ENCODE measurements at places on chromosomes 11 and 22.
A peak's percentile ranks its signal among the peaks of the same experiment; 100 is the strongest.

DNA sequence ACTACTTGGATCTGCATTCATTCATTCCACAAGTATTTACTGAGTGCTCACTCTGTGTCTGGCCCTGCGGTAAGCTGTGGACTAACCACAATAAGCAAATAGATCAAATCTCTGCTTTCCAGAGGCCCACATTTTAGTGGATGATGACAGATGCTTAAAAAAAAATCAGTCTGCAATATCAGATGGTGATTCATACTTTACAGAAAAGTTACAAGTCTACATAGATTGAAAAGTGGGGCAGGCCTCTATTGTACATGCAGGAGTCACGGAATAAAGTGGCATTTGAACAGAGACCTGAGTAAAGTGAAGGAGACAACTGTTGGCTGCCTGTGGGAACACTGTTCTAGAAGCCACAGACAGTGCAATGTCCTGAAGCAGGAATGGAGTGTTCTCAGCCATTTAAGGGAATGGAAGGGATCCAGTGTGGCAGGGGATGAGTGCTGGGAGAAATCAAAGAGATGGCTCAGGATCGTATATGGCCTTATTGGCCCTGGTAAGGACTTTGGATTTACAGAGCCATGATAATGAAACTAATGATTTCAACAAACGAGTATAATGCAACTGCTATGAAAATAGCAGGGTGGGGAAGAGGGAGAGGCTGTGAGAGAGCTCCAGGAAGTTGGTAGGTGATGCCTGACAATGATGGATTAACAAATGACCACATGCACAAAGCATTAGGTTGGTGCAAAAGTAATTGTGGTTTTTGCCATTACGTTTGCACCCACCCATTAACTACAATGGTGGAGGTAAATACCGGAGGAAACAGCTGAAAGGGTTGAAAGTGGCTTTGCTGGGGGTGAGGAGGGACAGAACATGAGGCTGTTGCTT, 31.1 kb downstream of the TMEM45B start:
- DNase-seq: no peak

DNA sequence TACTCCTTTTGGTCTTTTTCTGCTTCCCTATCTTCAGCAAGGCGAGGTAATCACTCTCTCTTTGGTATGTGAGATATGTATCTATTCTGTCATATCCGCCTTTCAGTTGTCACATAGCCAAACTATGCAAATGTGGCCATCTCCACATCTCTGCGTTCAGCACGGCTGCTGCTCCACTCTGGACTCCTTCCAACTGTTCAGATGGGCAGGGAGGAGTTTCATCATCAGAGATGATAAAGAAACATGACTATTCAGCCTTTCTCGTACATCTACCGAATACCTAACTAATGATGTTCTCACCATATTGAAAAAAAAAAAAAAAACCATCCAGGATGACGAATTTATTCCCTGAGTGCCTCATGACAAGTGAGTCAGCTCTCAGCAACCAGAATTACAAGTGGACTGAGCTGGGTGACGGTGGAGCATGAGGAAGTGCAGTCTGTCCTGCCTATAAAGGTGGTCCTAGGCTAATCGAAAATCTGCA, 899.6 kb downstream of the OPCML start:
- DNase-seq: no peak

GRCh38 chr11:66498506-66498905, 11.9 kb upstream of the BBS1 start:
- DNase-seq: no peak

DNA sequence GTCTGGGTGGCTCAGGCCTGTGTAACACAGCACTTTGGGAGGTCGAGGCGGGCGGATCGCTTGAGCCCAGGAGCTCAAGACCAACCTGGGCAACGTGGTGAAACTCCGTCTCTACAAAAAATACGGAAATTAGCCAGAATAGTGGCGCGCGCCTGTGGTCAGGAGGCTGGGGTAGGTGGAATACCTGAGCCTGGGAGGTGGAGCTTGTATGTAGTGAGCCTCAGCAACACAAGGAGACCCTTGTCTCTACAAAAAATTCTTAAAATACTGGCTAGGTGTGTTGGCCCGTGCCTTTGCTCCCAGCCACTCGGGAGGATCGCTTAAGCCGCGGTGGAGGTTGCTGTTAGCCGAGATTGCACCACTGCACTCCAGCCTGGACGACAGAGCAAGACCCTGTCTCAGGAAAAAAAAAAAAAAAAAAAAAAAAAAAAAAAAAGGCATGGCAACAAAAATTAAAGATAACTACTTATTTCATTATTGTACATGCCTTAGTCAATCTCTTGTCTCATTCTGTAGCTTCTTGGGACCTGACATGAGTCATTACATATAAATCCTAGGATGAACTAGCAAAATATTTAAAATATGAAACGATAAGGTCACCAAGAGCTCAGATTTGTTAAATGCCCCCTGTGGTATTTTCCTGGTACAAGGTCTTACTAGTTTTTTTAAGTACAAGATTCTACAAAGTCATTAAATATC, 1.1 kb downstream of the TAF1D start:
- no peak for DNase-seq

GRCh38 chr11:61516675-61517572, 8.4 kb downstream of the LRRC10B start:
- no peak for DNase-seq

GRCh38 chr22:25235547-25236290, 16.3 kb downstream of the CRYBB2 start:
- DNase-seq: peak; percentile 79

DNA sequence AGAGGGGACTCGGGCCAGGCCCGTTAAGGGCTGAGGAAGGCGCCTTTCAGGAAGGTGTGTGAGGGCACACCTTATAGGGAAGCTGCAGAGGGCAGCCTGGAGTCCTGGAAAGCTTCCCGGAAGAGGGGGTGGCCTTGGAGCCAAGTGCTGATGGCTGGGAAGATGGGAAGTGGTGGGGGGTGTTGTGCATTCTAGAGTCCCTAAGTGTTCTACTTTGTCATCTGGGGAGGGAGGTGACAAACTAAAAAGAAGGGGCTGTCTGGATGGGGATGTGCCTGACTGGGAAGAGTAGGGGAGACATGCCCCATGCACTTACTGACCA, 6.8 kb downstream of the ZDHHC8 start:
- DNase-seq: no peak

GRCh38 chr11:7905961-7906429, 25.1 kb downstream of the OR10A6 start:
- peak; percentile 28 for DNase-seq

DNA sequence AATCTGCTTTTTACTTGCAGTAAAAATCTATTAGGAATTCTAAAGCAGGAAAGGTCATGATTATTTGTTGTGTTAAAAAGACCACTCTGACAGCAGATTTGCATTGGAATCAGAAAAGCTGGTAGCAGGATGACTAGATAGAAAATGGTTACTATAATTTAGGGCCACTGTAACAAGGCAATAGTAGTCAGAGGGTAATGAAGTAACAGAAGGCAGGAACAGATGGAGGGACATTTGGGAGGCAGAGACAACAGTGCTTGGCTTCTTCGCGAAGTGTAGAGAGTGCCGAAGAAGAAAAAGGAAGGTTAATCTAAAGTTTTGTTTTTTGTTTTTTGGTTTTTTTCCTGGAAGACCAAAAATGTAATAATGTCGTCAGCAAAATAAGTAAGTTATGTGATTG, 129.8 kb upstream of the SLC5A12 start:
- DNase-seq: no peak

- DNase-seq: no peak
Measured at GRCh38 chr11:94958121-94958696, 15.1 kb downstream of the CWC15 start.

- no peak for DNase-seq
Measured at GRCh38 chr22:24871611-24872205, 65.7 kb downstream of the SGSM1 start.

GRCh38 chr11:47987310-47987709, 7.0 kb downstream of the PTPRJ start:
- no peak for DNase-seq

GRCh38 chr11:23723861-23724260, 773.0 kb upstream of the LUZP2 start:
- no peak for DNase-seq

DNA sequence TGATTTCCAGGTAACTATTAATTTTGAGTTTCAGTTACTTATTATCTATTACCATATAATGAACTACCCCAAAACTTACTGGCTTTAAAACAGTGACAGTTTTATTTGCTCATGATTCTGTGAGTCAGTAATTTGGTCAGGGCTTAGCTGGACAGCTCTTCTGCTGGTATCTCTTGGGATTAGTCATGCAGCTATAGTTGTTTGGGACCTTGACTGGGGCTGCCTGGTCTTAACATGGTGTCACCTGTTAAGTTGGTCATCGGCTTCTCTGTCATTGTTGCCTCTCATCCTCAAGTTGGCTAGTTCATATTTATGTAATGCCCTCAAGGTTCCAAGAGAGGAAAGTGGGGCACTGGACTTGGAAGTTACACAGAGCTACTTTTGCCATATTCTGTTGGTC, 177.5 kb downstream of the TMEM135 start:
- no peak for DNase-seq

DNA sequence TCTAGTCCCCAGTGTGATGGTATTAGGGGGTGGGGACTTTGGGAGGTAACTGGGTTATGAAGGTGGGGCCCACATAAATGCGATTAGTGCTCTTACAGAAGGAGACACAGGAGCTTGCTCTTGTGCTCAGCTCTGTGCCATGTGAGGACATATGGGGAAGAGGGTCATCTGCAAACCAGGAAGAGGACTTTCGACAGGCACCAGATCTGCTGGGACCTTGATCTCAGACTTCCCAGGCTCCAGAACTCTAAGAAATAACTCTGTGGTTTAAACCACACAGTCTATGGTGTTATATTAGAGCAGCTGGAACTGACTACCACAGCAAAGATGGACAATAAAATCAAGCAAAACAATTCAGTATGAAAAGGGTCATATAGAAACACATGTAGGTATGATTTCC, 26.7 kb downstream of the NNMT start:
- DNase-seq: no peak

DNA sequence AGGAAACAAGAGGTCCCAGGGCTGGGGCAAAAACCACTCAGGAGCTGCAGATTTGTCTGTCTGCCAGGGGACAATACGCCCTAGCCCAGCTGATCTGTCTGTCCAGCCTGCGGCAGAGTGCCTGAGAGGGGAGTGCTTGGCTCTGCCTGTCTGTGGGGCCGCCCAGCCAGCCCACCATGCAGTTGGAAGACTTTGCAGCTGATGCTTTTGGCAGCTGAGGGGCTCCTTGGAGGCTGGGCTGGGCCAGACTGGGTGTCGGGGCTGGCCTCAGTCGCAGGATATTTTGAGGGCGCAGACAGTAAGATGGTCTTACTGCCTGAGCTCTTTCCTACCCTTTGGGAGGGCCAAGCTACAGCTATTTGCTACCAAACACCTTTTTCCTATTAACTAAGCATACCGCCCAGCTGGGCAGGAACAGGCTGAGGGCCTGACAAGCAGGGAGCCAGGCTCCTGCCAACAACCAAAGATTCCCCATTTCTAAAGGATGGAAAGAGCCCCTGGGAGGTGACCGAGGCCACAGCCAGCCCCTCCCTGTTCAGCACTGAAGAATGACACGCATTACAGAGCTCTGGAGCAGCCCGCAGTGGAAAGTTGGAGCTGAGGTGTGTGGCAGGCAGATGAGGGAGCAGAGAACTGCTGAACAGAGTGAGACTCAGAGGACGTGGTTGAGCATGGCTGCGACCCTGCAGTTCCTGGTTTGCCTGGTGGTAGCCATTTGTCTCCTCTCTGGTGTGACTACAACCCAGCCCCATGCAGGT, at the start of gene FAM180B:
Gene FAM180B, plus strand, starts transcription at position 581 of the 758 bp plus-strand sequence. Its CDS starts 91 bp downstream, at position 672.
- DNase-seq: no peak

- DNase-seq: no peak
Measured at GRCh38 chr11:113090716-113091480, 129.7 kb downstream of the NCAM1 start.

- no peak for DNase-seq
Measured at GRCh38 chr11:93517041-93517440, 26.1 kb downstream of the SMCO4 start.

DNA sequence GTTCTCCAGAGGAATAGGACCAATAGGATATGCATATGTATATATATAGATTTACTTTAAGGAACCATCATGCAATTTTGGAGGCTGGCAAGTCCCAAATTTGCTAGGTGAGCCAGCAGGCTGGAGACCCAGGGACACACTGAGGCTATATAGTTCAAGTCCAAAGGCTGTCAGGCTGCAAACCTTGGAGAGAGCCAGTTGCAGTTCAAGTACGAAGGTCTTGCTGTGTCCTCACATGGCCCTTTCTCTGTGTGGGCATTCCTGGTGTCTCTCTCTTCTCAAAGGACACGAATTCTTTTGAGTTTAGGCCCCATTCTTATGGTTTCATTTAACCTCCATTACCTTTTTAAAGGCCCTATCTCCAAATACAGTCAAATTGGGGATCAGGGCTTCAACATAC, 134.4 kb upstream of the SORL1-AS1 start:
- no peak for DNase-seq

- no peak for DNase-seq
Measured at GRCh38 chr11:35647421-35648093, 15.0 kb upstream of the TRIM44 start.

- no peak for DNase-seq
Measured at GRCh38 chr11:98871690-98872089, 149.1 kb upstream of the CNTN5 start.

DNA sequence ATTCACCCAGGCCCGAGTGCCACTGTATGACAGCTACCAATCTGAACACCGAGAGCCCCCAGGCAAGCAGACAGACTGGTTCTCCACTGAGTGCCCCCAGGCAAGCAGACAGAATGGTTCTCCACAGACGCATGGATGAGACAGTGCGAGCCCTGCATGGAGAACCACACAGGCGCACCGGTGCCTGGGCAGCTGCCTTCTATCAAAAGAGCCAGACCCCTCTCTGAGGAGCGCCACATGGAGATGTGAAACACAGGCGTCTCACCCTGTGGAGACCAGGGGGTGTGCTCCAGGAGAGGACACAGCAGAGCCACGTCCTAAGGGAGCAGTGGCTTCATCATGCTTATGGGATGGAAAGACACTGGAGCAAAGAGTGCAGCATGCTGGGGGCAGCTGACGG, 94.5 kb upstream of the BID start:
- no peak for DNase-seq

- DNase-seq: no peak
Measured at GRCh38 chr11:854601-855329, 12.1 kb downstream of the TSPAN4 start.

- DNase-seq: no peak
Measured at GRCh38 chr11:102676084-102676483, 29.5 kb downstream of the MMP27 start.

DNA sequence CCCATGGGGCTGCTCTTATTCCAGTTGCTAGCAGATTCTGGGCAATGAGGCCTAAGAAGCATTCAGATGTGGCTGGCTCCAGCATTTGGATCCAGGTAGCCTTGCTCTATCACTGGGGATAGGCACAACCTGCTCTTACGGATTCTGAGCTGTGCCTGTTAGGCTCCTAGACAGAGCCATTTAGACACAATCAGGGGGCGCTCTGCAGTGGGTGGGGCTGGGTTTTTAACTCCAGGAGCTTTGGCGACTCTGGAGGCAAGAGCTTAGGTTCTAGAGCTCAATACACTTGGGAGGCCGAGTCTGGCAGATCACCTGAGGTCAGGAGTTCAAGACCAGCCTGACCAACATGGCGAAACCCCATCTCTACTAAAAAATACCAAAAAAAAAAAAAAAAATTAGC, 32.0 kb downstream of the KCNC1 start:
- no peak for DNase-seq

- DNase-seq: no peak
Measured at GRCh38 chr11:102457865-102458264, 5.3 kb upstream of the TMEM123 start.

GRCh38 chr11:118846181-118846935, 37.3 kb upstream of the CXCR5 start:
- DNase-seq: peak; percentile 22
